KBM-7 (cell line): ENCODE measurements at places on chromosomes 2 and 18.

DNA sequence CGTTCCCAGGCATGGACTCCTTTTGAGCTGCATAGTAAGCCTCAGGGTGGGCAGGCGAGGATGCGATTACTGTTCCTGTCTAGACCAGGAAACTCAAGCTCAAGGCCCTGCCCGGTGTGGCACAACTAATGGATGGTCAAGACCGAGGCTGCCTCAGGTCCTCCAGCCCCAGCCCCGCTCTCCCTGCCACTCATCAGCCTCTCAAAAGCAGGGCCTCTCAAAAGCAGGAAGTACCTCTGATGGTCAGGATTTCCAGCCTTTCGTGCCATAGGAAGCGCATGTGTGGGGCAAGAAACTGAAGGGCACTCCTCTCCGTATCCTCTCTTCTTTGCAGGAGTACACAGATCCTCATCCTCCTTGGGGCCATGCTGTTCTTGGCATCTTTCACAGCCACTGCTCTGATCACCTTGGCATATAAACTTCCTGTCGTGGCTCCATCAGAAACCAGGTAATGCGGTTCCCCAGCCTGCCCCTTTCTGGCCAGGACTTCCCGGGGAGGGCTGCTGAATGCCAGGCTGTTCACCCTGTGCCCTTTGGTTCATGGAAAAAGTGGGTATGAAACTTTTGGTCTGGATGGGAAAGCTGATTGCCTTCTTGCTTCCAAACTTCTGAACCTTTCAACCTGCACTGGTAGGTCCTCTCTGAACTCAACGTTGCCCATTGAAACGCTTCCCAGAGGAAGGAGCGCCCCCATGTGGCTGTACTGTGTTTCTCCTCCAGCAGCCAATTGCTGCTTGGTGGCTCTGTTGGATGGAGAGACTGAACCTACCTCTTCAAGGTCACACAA, 82.8 kb upstream of the SEC11C start:
- DNase-seq: peak; percentile 2

GRCh38 chr2:143514413-143514812, 385.2 kb downstream of the ARHGAP15 start:
- DNase-seq: no peak

DNA sequence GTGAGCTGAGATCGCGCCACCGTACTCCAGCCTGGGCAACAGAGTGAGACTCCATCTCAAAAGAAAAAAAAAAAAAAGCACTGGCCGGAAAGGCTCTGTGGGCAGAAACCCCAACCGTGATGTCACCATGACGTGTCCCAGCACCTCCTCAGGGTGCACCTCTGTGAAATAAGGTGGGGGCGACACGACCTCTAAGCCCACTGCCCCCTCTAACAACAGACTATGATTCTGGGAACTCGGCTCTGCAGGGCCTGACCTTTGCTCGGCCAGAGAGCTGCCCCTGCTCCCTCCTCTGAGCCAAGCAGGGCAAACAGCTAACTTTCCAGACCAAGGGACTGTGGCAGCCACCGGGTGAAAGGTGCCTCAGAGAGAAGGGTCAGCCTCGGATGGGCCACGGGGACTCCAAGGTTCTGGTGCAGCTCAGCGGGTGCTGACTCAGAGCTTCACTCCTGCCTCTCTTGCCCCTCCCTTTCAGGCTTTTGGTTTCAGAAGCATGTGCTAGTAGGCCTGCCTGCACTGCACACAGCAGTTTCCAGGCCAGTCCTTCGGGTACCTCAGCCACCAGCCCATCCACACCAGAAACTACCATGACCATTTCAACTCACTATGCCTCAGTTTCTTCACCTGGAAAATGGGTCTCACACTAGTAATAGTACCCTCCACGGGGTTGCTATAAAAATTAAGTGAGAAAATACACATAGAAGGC, 8.0 kb downstream of the TMBIM1 start:
- no peak for DNase-seq

DNA sequence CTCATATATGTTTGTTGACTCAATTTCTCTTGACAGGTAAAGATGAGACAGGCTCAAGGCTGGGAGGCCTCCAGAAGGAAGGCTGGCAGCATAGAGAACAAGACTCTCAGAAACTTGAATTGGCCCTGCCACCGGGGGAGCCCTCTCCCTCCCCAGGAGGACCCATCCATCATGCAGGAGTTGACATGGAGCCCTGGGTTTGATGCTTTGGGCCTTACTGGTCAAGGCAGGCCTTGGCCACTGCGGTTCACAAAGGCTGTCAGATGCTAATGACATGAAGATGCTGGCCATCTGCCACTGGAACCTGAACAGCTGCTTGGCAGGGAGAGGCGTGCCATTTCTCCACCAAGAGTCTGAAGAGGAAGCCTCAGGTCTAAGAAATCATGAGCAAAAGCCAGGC, 193.6 kb downstream of the MTCL1 start:
- no peak for DNase-seq

- DNase-seq: no peak
Measured at GRCh38 chr2:194105358-194105757, 1551.7 kb upstream of the SLC39A10 start.

GRCh38 chr2:17646081-17646554, 105.6 kb downstream of the VSNL1 start:
- DNase-seq: peak; percentile 63

DNA sequence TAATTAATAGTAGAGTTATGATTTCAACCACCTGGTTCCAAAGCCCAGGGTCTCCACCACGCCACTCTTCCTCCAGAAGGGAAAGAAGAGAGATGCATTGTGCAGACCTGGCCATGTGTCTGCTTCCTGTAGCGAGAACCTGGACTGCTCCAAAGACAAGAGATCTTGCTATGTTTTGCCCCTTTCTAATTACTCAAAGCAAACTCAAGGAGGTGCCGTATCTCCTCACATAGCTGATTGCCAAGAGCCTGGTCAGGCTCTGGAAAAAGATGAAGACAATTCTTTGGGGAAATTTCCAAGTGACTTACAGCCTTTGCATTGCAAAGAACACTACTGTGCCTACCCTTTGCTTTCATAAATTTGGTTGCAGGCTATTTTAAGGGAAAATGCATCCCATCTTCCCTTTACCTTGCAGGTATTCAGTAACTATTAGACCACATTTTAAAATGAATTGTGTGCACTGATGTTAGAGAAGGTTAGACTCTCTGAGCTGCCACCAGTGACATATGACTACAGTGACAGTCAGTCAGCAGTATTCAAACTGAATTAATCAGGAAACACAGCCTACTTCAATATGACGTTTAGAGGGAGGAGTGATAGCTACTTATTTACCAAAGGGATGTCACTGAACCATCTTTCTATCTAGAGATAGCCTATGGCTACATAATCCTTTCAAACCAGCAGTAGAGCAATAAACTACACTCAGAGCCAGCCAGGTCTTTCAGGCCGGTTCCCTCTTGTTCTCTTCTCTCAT, 842.1 kb upstream of the FANCL start:
- DNase-seq: no peak

DNA sequence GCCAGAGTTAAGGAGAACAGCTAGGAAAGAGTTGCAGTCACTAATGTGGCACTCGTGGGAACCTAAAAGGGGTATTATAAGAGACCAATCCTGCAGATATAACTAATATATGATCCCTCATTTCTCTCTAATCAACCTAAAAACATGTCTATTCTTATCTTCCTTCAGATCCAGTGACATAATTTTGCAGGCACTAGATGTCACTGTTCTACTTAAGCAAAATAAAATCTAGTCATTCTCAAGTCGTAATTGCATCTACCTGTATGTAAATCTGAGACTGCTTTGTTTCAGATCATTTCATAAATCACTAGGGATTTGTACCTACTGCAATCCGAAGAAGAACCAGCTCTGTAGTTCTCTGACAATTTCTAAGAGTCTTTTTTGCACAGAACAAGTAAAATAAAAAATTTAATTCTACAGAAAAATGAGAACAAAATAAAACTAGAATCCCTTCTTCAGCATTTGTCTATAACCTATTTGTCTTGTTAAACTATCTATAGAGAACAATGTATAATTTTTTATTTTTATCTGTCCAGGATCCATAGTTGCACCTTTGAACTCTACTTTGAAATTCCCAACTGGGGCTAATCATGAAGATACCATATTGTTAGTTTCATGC, 56.5 kb upstream of the ERBB4 start:
- peak; percentile 48 for DNase-seq

GRCh38 chr2:178208817-178209216, 14.5 kb downstream of the OSBPL6 start:
- no peak for DNase-seq

GRCh38 chr18:66150650-66151049, 399.8 kb downstream of the CDH7 start:
- DNase-seq: no peak

GRCh38 chr2:237235383-237236095, 149.8 kb downstream of the COPS8 start:
- DNase-seq: no peak
